ENCODE measurements at places on chromosomes 7 and 10.

DNA sequence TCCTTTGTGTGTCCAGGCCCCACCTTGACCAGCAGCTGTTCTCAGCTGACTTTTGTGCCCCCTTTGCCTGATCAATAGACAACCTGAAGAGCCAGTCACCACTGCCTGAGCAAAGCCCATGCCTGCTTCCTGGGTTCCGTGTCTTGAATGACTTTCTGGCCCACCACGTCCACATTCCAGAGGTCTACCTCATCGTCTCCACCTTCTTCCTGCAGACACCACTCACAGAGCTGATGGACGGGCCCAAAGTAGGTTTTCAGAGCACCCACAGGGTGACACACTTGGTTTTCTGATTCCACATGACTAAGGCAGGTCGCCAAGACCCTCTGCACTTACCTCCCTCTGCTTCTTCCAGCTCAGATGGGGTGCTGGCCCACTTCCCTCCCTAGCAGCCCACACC is 126.8 kb downstream of the WDFY4 start:
- no peaks in the 10 kb centered on the region for H3K4me1 ChIP-seq
- H3K36me3 ChIP-seq, result no peaks in the 10 kb centered on the region
- H3K4me3 ChIP-seq, result no peak overlapping the region
- no peak overlapping the region for H3K27ac ChIP-seq
- DNase-seq, result no peak

- H3K27me3 ChIP-seq, result no peaks in the 10 kb centered on the region
- no peak for DNase-seq
- H3K4me1 ChIP-seq, result no peaks in the 10 kb centered on the region
- no peaks in the 10 kb centered on the region for H3K36me3 ChIP-seq
- no peak overlapping the region for H3K4me3 ChIP-seq
Measured at GRCh38 chr10:76738991-76739390, 898.6 kb downstream of the KCNMA1 start.

- H3K4me1 ChIP-seq, result no peaks in the 10 kb centered on the region
- no peak overlapping the region for H3K4me3 ChIP-seq
- H3K27me3 ChIP-seq, result peaks cover 15% of the 10 kb centered on the region
- no peak overlapping the region for H3K27ac ChIP-seq
- no peak for DNase-seq
Measured at GRCh38 chr7:158355456-158356065, 232.1 kb downstream of the PTPRN2 start.

DNA sequence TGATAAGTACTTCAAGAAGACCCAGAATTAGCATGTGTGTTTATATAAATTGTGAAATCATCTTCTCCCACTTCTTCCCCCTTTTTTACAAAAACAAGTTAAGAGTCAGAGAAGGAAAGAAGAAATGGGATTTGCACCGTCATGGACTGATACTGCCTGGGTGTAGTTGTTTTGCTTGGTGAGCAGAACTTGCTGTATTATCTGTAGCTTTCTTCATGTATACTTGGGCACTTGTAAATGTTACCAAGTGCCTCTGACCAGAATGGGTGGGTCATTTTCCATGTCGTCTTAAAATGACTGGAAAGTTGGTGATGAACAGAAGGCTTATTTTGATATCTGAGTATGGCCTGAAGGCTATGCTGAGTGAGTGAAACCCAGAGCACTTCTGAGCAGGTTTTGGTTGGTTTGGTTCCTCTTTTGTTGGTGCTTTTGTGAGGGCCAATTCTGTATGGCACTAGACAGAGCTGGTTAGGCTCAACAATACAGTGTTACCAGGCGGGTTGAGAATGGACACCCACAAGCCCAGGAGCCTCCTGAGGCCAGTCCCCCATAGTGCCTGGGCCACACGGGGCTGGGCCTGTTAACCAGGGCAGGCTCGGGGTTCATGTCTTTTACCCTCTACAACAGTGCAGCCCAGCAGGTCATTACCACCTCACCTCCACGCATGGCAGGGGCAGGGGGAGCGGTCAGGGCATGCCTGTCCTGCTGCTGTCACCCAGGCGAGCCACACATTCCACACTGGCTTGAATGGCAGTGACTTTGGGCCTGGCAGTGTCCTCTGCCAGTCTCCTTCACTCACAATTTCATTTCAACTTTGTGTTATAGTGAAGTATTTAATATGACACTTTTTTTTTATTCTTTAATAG is 115.1 kb downstream of the CCNY start:
- H3K27me3 ChIP-seq, result peaks cover 22% of the 10 kb centered on the region

GRCh38 chr10:77431209-77431611 is 206.4 kb downstream of the KCNMA1 start:
- H3K27me3 ChIP-seq, result no peaks in the 10 kb centered on the region
- no peak overlapping the region for H3K27ac ChIP-seq
- DNase-seq, result no peak

DNA sequence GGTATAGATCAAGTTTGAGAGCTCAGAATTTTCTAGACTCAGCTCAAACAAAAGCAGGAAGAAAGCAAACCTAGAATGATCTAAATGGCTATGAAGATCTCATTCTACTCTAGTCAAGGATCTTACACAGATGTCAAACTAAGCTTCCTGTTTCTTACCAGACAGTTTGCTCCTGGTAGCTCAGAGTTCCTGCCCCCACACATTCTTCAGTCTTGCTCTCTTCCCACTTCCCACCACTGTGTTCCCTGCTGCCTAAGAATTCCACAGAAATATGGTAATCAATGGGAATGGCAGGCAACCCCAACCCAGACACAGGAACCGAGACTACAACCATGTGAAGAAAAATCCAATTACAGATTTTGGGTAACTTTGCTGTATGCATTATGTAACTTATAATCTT is 133.4 kb upstream of the PTN start:
- DNase-seq, result no peak
- H3K27ac ChIP-seq, result peak overlapping the region; percentile 77
- H3K4me3 ChIP-seq, result no peak overlapping the region

DNA sequence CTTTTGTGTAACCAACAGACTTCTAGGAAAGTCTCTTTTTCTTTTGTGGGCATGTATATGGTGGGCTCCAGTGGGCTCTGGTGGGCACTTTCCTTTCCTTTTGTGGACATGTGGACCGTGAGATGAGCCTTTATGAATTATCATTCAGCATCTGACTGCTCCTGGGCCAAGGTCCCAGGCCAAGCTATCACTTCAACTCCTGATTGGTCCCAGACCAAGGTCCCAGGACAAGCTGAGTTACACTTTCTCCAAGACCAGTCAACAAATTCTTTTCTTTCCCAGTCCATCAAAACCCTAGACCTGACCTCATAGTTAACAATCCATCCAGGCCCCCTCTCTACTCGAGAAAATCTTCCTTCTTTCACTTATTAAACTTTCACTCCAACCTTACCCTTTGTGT is 1.0 kb downstream of the AKR1C8 start:
- H3K4me3 ChIP-seq, result no peak overlapping the region
- no peaks in the 10 kb centered on the region for H3K27me3 ChIP-seq
- no peak for DNase-seq
- H3K4me1 ChIP-seq, result no peaks in the 10 kb centered on the region

GRCh38 chr7:131726686-131727085 is 170.3 kb upstream of the PODXL start:
- no peak for DNase-seq
- H3K36me3 ChIP-seq, result peaks cover 8% of the 10 kb centered on the region
- H3K27ac ChIP-seq, result no peak overlapping the region
- no peak overlapping the region for H3K4me3 ChIP-seq
- H3K4me1 ChIP-seq, result peaks cover 11% of the 10 kb centered on the region

DNA sequence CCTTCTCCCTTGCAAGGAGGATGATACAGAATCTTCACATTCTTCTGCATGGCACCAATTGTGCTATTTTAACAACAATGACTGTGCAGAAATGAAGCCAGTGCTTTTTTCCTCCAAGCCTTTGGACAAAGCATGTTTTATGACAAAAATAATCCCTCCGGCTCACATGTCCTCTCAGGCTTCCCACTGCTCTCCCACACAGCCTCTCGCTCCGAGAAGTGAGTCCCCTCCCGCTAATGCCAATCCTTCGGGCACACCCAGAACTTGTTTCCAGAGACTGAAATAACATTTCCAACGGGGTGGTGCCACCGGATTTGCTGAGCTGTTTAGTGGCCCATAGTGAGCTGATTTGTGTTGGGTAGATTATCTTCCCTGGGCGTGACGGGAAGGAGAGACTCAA is 35.8 kb downstream of the RBM17 start:
- H3K27me3 ChIP-seq, result peaks cover 7% of the 10 kb centered on the region
- DNase-seq, result no peak
- no peaks in the 10 kb centered on the region for H3K36me3 ChIP-seq
- H3K4me1 ChIP-seq, result peaks cover 15% of the 10 kb centered on the region
- no peak overlapping the region for H3K4me3 ChIP-seq
- H3K27ac ChIP-seq, result no peak overlapping the region

DNA sequence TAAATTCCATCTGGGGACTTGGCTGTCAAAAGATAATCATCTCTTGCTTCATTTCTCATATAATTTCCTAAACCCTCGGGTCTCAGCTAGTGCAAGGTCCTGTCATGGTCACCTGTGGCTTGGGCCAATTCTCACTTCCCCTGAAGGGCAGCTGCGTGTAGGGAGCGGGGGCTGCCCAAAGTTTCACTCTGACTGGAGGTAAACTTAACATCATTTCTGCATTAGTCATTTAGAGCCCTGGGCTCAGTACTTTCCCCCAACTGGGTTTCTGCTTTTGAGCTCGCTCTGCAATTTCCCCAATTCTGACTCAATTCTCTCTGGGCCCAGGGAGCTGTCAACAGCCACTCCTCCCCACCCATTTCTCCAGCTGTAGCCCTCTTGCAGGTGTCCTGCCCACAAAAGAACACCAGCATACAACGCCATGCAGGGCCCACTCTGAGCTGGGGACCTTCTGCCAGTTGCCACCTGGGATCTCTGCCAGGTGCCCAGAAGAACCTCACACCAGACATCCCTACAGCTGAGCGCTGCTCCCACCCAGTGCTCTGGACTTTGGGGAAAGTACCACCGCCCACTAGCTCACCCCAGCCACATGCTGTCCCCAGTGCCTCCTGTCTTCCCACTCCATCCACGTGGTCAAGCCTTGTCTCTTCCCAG is 37.9 kb downstream of the VOPP1 start:
- no peak for DNase-seq
- no peaks in the 10 kb centered on the region for H3K36me3 ChIP-seq
- peaks cover 11% of the 10 kb centered on the region for H3K27me3 ChIP-seq
- H3K27ac ChIP-seq, result peak overlapping the region; percentile 42
- H3K4me1 ChIP-seq, result peaks cover 25% of the 10 kb centered on the region

DNA sequence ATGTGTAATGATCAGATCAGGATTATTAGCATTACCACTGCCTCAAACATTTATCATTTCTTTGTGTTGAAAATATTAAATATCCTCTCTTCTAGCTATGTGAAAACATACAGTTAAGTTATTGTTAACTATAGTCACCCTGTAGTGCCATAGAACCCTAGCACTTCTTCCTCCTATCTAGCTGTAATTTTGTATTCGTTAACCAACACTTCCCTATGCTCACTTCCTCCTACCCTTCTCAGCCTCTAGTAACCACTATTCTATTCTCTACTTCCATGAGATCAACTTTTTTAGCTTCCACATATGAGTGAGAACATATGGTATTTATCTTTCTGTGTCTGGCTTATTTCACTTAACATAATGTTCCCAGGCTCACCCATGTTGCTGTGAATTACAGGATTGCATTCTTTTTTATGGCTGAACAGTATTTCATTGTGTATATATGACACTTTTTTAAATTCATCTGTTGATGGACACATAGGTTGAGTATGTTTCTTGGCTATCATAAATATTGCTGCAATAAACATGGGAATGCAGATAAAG is 132.7 kb upstream of the RHOBTB1 start:
- no peaks in the 10 kb centered on the region for H3K4me1 ChIP-seq
- no peaks in the 10 kb centered on the region for H3K27me3 ChIP-seq
- DNase-seq, result no peak
- H3K36me3 ChIP-seq, result no peaks in the 10 kb centered on the region
- H3K27ac ChIP-seq, result no peak overlapping the region

DNA sequence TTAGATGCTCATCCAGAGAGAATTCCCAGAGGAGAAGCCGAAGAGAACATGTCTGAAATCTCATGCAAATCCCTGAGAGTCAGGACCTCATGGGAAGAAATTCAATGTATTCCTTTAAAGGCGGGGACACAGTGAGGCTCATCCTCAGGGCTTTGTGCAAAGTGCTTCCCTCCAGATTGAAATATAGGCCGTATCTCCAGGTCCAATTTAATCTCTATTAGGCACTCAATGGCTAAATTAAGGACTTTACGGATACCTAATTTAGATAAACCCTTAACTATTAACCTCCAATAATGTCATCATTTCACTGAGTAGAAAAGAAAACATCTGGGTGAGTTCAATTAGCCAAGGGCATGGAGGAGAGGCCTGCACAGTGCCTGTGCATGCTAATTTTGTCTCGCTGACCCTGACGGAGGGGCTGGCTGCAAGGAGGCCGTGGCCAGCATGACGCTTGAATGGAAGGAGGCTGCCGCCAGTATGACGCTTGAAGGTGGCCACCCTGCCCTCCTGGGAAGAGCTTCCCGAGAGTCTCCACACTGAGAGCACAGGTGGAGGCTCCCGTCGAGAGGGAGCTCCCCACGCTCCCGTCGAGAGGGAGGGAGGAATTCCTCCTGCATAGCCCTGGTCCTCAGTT is 287.6 kb downstream of the ADARB2 start:
- peaks cover 3% of the 10 kb centered on the region for H3K27me3 ChIP-seq
- no peak for DNase-seq
- H3K36me3 ChIP-seq, result no peaks in the 10 kb centered on the region
- no peak overlapping the region for H3K4me3 ChIP-seq

DNA sequence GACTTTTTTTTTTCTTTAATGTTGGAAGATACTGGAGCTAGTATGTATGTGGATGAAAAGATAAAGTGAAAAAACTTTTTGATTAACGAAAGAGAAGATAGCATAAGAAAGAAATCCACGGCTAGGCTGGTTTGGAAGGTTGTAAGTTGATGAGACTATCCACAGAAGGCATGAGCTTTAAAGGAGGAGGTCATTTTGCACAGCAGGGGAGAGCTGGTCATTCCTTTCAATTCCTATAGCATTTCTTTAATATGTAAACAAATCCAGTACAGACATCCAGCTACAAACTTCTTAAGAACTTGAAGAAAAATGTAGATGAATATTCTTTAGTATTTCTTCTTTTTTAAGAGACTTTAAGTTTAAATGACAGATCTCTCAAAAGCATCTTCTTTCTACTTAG is 281.3 kb downstream of the CACNA2D1 start:
- H3K27me3 ChIP-seq, result no peaks in the 10 kb centered on the region
- no peak overlapping the region for H3K4me3 ChIP-seq
- H3K4me1 ChIP-seq, result peaks cover 25% of the 10 kb centered on the region
- DNase-seq, result no peak
